ENCODE measurements at places on chromosomes 1 and 21.

GRCh38 chr1:201346337-201346939 is 31.0 kb downstream of the TNNT2 start:
- no peak for DNase-seq

- DNase-seq, result no peak
Observed at GRCh38 chr1:158425027-158425426, 1.0 kb downstream of the OR10K2 start.

GRCh38 chr1:243256590-243256989 is 749 bp downstream of the SDCCAG8 start:
- no peak for DNase-seq

GRCh38 chr1:207923561-207923960 is 12.6 kb upstream of the CD34 start:
- DNase-seq, result no peak

Data from T-helper 22 cell (primary cell).